ENCODE measurements at places on chromosomes 2 and 18.

DNA sequence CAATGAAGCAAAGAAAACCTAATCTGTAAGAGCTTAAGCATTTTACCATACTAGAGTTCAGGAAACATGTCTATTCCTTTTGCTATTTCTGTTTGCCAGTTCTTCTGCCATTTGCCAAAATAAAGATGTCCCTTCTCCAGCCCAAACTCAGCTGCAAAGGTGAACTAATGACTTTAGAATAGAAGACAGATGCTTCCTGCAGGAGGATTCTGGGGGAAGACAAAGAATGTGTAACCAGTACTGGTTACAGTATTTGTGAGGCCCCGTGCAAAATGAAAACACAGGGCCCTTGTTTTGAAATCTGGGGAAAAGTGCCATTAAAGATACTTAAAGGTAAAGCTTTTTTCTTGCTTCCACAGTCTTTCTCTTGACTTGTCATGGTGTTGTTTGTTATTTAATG is 34.3 kb upstream of the MTX2 start:
- no peak for DNase-seq

GRCh38 chr2:296354-296753 is 8.5 kb upstream of the ALKAL2 start:
- no peak for DNase-seq

GRCh38 chr2:110120171-110121051 is 4.8 kb upstream of the MALL start:
- no peak for DNase-seq

GRCh38 chr2:129437725-129438124 is 541.7 kb upstream of the RAB6C start:
- DNase-seq, result no peak

DNA sequence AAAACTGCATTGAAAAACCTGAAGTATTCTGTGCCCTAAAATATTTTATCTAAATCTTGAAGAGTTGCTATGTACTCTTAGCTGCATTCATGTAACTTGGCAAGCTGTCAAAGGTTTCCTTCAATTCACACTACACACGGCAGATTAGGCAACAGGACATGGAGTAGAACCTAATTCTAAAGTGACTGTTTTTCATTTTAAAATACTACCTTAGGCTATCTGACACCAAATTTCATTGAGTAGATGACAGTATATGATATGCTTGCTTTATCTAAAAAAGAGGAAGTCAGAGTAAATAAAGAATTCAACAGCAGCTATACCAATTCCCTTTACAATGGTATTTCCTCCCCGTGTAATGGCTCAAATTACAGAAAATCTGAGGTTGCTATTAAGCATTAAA is 45.4 kb downstream of the EXOC6B start:
- DNase-seq, result no peak

GRCh38 chr2:223043164-223043941 is 8.6 kb upstream of the KCNE4 start:
- no peak for DNase-seq

- DNase-seq, result no peak
Observed at GRCh38 chr18:47587587-47587986, 336.1 kb upstream of the SKOR2 start.

DNA sequence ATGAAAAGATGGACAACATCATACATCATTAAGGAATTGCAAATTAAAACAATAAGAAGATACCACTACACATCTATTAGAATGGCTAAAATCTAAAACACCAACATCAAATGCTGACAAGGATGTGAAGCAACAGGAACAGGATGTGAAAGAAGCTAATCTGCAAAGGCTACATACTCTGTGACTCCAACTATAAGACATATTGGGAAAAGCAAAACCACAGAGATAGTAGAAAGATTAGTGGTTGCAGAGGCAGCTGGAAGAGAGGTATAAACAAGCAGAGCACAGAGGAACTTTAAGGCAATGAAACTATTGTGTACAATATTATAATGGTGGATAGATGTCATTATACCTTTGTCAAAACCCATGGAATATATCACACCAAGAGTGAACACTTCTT is 393.7 kb upstream of the RAB6C start:
- DNase-seq, result no peak

DNA sequence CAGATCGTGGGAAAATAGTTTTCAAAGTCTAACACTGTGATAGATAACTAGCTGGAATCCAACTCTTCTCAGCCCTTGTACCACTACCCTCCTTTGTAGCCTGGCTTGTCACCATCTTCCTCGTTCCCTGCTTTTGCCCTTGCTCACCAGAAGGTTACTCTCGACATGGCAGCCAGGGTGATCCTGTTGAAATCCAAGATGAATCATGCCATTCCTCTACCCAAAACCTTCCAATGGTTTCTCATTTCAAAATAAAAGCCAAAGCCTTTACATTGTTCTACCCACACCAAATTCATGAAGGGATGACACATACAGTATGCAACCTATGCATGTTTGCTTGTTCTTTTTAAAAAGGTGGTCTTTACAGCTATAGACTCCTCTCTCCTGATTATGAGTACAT is 45.7 kb downstream of the STAT4 start:
- no peak for DNase-seq

DNA sequence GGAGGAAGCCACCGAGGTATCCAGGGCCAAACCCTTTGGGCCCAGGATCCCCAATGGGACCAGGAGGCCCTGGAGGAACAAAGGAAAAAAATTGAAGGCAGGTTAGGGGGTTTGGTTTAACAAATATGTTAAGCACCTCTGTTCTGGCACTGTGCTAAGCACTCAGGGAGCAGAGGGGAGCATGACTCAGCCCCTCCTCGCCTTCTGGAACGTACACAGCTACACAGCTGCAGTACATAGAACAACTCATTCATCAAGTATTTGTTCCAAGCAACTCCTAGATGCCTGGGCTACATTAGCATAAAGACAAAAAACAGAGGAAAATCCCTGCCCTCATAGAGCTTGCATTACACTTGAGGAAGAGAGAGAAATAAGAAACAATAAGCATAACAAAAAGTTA is 153.6 kb downstream of the COL4A4 start:
- DNase-seq, result no peak

DNA sequence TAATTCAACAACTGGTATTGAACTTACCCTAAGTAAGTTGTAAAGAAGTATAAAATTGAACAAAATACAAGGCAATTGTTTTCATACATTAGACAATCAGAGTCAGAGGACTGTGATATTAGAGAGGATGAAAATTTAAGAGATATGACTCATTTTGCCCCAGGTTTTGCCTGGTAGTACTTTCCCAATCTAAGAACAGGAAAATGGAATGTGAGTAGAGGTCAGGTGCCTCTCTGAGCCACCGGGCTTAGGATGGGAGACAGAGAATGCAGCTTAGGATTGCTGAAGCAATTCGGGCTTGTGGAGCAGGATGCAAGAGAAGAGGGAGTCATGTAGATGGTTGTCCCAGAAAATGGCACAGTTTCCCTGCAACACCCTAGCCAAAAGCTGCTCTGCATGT is 219.7 kb upstream of the CHST9 start:
- no peak for DNase-seq

GRCh38 chr2:134305109-134305491 is 51.2 kb downstream of the MGAT5 start:
- DNase-seq, result no peak

GRCh38 chr2:64101141-64101591 is 43.1 kb downstream of the PELI1 start:
- no peak for DNase-seq

- DNase-seq, result no peak
Observed at GRCh38 chr2:16525265-16525887, 140.3 kb downstream of the CYRIA start.

DNA sequence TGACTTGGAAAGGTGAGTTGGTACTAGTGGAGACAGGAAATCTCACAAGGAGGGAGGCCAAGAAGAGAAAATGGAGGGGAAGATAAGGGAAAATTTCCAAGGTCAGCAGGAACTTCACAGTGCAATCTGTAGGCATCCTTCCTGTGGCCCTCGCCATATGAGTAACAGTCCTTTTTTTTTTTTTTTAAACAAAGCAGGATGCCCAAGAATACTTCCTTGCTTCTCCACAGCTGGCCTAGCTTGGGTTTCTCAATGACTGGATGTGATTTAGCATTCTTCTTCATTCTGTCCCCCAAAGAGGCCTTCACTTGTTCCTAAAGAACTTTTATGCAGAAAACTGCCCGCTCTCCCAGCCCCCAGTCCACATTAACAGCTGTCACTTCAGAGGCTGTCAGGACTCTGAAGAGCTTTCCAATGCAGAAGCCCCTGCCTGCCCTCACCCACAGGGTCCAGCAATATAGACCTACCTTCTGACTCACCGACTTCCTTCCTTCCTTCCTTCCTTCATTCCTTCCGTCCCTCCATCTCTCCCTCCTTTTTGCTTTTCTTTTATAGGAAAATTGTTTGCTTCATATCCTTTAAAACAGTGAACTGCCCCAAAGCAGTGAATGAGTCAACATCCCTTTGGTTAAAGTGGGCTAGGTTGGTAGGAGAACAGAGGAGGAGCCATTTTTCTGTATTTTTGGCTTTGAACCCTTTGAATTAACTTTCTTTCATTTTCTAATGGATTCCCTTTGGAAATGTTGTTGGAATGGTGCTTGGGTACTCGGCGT is 172.0 kb downstream of the MGAT5 start:
- DNase-seq, result no peak

- no peak for DNase-seq
Observed at GRCh38 chr2:57894381-57894780, 152.2 kb upstream of the VRK2 start.

GRCh38 chr2:3075316-3075990 is 302.2 kb downstream of the EIPR1 start:
- no peak for DNase-seq

DNA sequence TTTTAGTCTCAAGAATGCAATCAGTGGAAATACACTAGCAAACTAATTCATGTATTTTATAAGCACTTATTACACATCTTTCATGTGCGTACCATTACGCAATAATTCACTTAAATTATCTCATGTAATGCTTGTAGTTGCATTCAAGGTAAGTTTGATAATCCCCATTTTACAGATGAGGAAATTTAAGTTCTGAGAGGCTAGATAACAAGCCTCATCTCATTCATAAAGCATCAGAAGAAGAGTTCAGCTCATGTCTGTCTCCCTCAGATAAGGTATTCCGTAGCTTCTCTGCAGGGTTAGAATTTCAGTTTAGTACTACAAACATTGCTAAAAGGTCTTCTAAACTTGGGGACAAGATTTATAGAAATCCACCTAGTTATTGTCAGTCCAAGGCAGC is 47.8 kb downstream of the HNMT start:
- no peak for DNase-seq

DNA sequence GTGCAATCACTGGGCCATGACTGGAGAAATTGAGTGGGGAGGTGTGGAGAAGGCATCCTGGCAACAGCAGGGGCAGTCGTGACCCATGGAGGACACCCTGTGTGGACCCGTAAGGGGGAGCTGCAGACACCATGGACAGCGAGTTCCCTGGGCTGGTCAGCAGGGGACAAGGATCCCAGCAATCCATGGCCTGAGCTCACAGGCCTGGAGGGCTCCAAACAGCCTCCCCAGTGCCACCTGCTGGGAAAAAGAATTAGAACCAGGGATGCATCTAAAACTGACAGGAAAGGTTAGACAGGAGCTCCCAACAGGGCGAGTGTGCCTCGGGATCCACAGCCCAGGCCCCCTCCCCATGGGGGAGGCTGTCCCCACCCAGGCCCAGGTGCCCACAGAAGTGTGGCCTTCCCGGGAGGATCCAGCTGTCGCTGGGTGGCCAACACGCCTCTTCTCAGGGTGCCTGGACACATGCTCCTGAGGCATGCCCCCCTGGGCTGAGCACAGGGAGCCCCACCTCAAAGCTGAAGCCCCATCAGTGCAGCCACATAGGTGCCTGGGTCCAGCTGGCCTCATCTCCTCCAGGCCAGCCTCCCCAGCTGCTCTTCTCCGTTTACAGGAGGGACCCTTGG is 20.5 kb upstream of the KIF1A start:
- DNase-seq, result peak; percentile 25

DNA sequence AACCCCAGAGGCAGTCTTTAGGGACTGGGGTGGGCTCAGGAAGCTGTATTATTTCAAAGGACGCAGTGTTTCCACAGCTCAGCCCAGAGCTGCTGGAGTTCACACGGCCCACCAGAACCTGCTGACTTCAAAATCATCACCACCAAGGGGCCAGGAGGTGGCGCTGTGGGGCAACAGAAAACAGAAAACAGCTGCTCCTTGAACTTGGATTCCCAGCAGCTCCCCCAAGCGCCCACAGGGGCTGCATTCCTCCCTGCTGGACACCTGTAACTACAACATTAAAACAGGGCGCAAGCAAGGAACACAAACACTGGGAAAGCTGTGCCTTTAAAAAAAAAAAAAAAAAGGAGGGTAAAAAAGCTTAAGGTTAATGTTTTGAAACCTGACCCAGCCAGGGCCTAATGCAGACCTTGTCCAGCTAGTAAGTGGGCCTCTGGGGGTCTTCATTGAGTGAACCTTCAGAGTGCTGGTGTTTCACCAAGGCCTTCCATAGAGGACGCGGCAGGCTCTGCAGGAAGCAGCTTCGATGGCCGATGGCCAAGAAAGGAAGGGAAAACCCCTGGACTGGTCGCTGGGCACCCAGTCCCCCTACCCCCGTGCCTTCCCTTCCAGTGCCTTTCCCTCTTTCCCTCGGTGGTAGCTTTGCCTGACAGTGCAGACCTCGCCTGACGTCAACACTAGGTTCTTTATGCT is 25.9 kb downstream of the MLPH start:
- peak; percentile 45 for DNase-seq

DNA sequence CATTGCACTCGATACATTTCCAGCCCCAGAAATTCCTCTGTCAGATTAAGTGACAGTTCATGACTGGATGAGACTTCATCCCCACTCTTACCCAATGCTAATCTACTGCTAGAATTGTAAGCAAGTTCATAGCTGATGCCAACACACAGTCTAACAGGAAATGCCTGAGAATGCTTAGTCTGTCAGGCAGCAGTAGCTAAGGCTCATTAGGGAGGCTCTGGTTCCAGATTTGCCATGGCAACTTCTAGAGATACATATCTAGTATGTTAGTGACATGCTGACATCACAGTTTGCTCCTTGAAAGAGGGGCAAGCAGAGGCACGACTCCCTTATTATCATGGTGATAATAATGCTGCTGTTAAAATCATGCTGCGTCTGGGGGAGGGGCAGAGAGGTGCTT is 198.4 kb downstream of the RBM43 start:
- peak; percentile 78 for DNase-seq

DNA sequence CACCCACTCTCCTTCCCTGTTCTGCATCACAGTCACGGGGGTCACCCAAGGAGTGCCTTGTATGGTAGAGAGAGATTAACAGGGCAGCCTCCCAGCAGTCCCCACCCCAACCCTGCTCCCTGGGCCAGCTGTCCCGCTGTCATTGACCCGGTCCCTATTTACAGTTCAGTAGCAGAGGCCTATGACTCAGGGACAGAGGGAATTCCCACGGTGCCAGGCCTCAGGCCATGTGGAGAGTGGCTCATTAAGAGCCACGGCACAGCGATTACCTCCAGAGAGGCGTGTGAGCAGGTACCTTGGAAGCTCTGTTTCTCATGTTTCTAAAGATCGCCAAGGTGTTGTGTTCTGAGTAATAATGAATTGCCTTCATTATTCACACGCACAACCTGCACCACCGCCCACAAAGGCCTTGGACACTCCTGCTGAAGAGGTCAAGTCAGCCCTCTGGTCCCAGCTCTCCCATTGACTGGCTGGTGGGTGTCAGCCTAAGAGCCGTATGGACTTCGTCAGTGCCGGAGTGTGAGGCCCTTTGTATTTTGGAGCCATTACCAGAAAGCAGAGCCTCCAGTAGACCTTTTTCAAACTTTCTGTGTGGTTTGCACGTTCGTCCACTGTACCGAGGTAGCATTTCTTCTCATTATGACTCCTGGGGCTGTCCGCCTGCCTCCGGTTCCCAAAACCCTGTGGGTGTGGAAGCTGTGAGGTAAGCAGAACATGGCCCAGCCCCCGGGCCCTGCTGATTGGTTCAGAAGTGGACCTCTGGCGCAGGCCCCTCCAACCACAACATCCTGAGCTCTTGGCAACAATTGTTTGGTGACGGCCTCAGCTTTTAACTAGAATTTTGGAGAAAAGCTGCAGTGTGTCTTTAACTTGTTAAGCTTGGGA is 47.0 kb downstream of the SERTAD2 start:
- no peak for DNase-seq
